ENCODE measurements at places on chromosomes 2 and 18. TPM values are rescaled to one million over a fixed set of nuclear protein-coding genes. Genes with fewer than 3 reads are reported as not detected.

TFPI gene
- 72.0 TPM for total RNA-seq

OTOS gene
- not detected for total RNA-seq

UGT1A8 gene
- not detected for total RNA-seq

EVA1A gene
- 12.6 TPM for total RNA-seq

GPN1 gene
- 59.4 TPM for total RNA-seq

FAM110C gene
- 0.14 TPM for total RNA-seq

RGPD3 gene
- 0.13 TPM for total RNA-seq

BOLL gene
- total RNA-seq, result not detected

FAM124B gene
- total RNA-seq, result not detected

CREB1 gene
- total RNA-seq, result 31.8 TPM

DNAJC5G gene
- total RNA-seq, result not detected

UBR3 gene
- total RNA-seq, result 10.0 TPM

AP1S3 gene
- 23.7 TPM for total RNA-seq

MC4R gene
- total RNA-seq, result not detected

STARD6 gene
- total RNA-seq, result not detected

LYPD6 gene
- 0.06 TPM for total RNA-seq

ICOS gene
- not detected for total RNA-seq

MC5R gene
- not detected for total RNA-seq

CXCR4 gene
- total RNA-seq, result 0.44 TPM

VWA3B gene
- total RNA-seq, result not detected

CD8B2 gene
- total RNA-seq, result not detected

LDLRAD4 gene
- 1.7 TPM for total RNA-seq

FASTKD1 gene
- 25.2 TPM for total RNA-seq

PREPL gene
- total RNA-seq, result 19.3 TPM

OR6B2 gene
- total RNA-seq, result not detected

Measured in A549 treated with DMSO at 1 μM for 4 hours (cell line).